ENCODE measurements at places on chromosomes 2 and 18. TPM values are rescaled to one million over a fixed set of nuclear protein-coding genes. Genes with fewer than 3 reads are reported as not detected.

- H3K27me3 ChIP-seq = peaks cover 19% of the 10 kb centered on the region
- H3K4me1 ChIP-seq = no peaks in the 10 kb centered on the region
- no peak for DNase-seq
- no peaks in the 10 kb centered on the region for H3K36me3 ChIP-seq
Measured at GRCh38 chr18:8709248-8710059, 4.1 kb downstream of the MTCL1 start.

DNA sequence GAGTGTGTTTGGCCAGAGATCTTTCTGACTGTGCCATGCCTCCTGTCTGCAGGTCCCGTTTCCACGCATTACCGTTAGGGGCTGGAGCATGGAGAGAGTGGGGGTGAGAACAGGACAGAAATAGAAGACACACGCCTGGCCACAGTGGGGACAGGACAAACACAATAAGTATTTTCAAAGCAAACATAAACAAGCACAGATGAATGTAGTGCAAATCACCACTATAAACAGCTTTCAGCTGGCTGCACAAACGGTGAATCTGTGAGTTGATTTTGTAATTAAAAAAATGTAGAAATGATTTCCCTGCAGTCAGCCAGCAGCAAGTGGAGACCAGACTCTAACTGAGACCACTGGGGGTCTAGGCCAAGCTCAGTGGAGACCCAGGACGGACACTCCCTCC is 6.8 kb downstream of the KCNK3 start:
- no peaks in the 10 kb centered on the region for H3K36me3 ChIP-seq
- H3K4me3 ChIP-seq = no peak overlapping the region
- no peak for DNase-seq
- H3K27ac ChIP-seq = no peak overlapping the region
- peaks cover 34% of the 10 kb centered on the region for H3K4me1 ChIP-seq
- peaks cover 12% of the 10 kb centered on the region for H3K27me3 ChIP-seq

- H3K27me3 ChIP-seq = no peaks in the 10 kb centered on the region
- no peaks in the 10 kb centered on the region for H3K36me3 ChIP-seq
- no peak for DNase-seq
- no peak overlapping the region for H3K4me3 ChIP-seq
- H3K4me1 ChIP-seq = no peaks in the 10 kb centered on the region
- H3K27ac ChIP-seq = no peak overlapping the region
Measured at GRCh38 chr18:63445037-63445436, 22.8 kb upstream of the VPS4B start.

- DNase-seq = no peak
- no peak overlapping the region for H3K4me3 ChIP-seq
- no peaks in the 10 kb centered on the region for H3K4me1 ChIP-seq
- peaks cover 6% of the 10 kb centered on the region for H3K27me3 ChIP-seq
- H3K36me3 ChIP-seq = no peaks in the 10 kb centered on the region
Measured at GRCh38 chr18:62318228-62319180, 6.6 kb upstream of the TNFRSF11A start.

GRCh38 chr2:111678651-111679050 is 205.3 kb downstream of the ANAPC1 start:
- DNase-seq = no peak
- H3K36me3 ChIP-seq = no peaks in the 10 kb centered on the region
- no peaks in the 10 kb centered on the region for H3K27me3 ChIP-seq

DNA sequence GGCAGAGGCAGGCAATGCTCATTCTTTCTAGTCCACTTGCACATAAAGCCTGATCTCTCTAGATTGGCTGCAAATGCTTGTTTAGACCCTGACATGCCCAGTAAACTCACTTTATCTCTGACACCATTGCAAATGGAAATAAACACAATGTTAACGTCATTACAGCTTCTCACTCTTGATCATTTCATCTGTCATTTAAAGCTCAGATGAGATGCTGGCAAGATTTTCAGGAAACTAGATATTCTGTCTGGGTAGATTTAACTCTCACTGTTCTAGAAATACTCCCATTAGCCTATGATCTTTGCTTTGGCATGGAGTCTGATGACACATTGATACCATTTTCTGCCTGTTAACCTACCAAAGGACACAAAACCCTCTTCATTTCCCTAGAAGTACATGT is 320.7 kb upstream of the HNRNPA3 start:
- H3K27me3 ChIP-seq = peaks cover 4% of the 10 kb centered on the region
- no peak overlapping the region for H3K27ac ChIP-seq
- H3K4me1 ChIP-seq = no peaks in the 10 kb centered on the region
- H3K36me3 ChIP-seq = no peaks in the 10 kb centered on the region

- no peak overlapping the region for H3K4me3 ChIP-seq
- no peak overlapping the region for H3K27ac ChIP-seq
- H3K27me3 ChIP-seq = no peaks in the 10 kb centered on the region
- no peaks in the 10 kb centered on the region for H3K36me3 ChIP-seq
- peak; percentile 71 for DNase-seq
Measured at GRCh38 chr18:24176727-24177416, 38.0 kb downstream of the CABYR start.

- H3K4me1 ChIP-seq = no peaks in the 10 kb centered on the region
- no peak for DNase-seq
- no peaks in the 10 kb centered on the region for H3K36me3 ChIP-seq
- H3K4me3 ChIP-seq = no peak overlapping the region
Measured at GRCh38 chr2:154934213-154934612, 235.7 kb downstream of the KCNJ3 start.

DNA sequence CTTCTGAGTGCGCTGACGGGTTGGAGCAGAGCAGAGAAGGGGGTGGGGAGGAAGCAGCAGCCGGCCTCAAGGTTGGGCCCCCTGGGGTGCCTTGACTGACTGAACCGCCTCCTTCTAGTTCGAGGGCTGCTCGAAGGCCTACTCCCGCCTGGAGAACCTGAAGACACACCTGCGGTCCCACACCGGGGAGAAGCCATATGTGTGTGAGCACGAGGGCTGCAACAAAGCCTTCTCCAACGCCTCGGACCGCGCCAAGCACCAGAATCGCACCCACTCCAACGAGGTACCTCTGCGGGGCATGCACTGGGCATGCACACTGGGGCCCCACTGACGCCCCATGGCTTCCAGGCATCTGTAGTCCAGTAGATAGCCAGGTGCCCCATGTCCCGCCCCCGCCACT is 246.9 kb downstream of the GLI2 start:
- DNase-seq = no peak
- H3K4me3 ChIP-seq = no peak overlapping the region
- H3K36me3 ChIP-seq = peaks cover 5% of the 10 kb centered on the region
- H3K27ac ChIP-seq = no peak overlapping the region
- no peaks in the 10 kb centered on the region for H3K4me1 ChIP-seq

DNA sequence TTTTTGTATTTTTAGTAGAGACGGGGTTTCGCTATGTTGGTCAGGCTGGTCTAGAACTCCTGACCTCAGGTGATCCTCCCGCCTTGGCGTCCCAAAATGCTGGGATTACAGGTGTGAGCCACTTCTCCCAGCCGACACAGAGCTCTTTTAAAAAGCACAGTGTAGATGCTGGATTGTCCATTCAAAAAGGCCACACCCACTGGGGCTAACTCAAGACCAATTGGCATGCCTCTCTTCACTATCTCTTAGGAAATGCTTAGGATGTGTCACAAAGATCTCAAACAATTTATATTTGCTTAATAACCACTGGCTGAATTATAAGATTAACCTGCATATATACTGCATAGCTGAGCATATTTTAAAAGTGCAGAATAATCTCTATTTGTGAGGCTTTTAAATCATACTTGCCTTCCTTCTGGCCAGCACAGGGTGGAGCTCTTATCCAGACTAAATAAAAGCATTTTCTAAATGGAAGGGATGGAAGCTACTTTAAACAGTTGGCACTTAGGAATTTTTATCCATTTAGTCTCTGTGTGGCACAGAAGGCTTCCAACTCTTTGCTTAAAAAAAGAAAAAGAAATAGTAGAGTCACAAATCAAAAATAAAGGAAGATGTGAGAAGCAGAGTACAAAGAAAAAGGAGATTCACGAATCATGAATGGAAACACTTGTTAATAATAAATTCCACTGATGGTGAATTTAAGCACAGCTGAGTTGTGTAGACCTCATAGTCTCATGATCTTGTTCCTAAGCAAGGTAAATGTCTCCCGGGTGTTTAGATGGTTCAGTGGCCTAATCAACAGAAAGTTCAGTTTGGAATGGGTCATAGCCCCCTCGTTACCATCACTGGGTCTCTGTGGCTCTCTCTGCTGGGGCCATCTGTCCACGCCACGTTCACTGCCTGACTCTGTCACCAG is 22.4 kb downstream of the CRYGD start:
- H3K27ac ChIP-seq = no peak overlapping the region
- H3K27me3 ChIP-seq = no peaks in the 10 kb centered on the region
- DNase-seq = peak; percentile 48
- H3K4me3 ChIP-seq = no peak overlapping the region
- no peaks in the 10 kb centered on the region for H3K4me1 ChIP-seq

GRCh38 chr2:201275990-201276389 is 15.7 kb downstream of the CASP8 start:
- DNase-seq = no peak
- no peak overlapping the region for H3K4me3 ChIP-seq
- no peaks in the 10 kb centered on the region for H3K36me3 ChIP-seq
- no peak overlapping the region for H3K27ac ChIP-seq
- H3K27me3 ChIP-seq = no peaks in the 10 kb centered on the region

DNA sequence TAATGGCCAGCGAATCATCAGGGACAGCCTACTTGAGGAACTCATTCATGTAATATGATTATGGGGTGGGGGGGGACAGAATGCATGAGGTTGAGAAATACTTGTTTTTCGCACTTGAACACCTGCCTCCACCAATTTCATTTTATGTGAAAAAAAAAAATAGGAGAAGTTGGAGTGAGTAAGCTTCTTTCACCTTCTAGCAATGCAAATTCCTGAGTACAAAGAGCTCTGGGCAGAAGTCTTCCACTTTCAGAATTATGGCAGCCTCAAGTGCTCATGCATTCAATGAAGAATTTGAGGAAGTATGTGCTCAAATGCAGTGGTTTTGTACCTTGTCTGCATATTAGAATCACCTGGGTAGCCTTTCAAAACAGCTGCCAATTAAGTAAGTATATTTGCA is 40.1 kb upstream of the GPD2 start:
- H3K36me3 ChIP-seq = no peaks in the 10 kb centered on the region
- no peaks in the 10 kb centered on the region for H3K27me3 ChIP-seq
- no peak overlapping the region for H3K4me3 ChIP-seq
- no peaks in the 10 kb centered on the region for H3K4me1 ChIP-seq
- no peak for DNase-seq

DNA sequence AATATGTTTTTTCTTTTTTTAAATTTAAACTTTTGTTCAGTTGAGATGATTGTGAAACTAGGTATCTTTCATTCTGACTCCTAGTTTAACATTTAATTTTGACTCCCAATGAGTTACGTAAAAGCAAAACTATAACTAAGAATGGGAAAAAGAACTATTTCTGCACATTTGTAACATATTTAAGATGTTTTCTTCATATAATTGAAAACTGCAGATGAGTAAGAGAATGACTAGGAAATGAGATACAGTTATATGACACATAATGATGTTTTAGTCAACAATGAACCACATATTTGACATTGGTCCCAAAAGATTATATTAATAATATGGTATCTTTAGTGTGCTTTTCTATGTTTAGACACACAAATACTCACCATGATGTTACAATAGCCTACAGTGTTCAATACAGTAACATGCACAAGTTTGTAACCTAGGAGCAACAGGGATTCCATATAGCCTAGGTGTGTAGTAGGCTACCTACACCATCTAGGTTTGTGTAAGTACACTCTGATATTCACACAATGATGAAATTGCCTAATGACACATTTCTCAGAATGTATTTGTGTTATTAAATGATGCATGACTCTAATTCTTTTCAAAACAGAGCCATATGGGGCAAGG is 12.6 kb downstream of the ERMN start:
- H3K36me3 ChIP-seq = no peaks in the 10 kb centered on the region
- H3K4me3 ChIP-seq = no peak overlapping the region
- H3K27ac ChIP-seq = no peak overlapping the region

GRCh38 chr18:42929181-42929580 is 186.3 kb downstream of the RIT2 start:
- no peaks in the 10 kb centered on the region for H3K36me3 ChIP-seq
- no peaks in the 10 kb centered on the region for H3K4me1 ChIP-seq
- no peak for DNase-seq
- no peak overlapping the region for H3K4me3 ChIP-seq

DNA sequence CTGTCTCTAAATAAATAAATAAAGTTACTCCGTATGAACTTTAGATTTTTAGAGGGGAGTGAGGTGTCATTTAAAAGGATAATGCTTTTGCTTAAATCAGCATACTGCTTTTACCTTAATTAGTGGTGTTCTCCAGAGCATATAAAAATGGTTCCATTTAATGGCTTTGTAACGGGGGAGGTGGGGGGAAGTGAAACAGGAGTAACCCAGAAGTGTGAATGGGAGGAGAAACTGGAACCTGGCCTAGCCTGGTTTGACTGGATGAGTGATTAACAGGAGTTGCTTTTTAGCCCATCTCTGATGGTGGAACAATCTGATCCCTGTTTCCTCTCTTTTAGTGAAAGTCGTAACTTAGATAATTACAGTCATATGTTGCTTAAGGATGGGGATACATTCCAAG is 1.6 kb downstream of the CNDP2 start:
- no peak overlapping the region for H3K27ac ChIP-seq
- no peaks in the 10 kb centered on the region for H3K27me3 ChIP-seq
- peaks cover 16% of the 10 kb centered on the region for H3K36me3 ChIP-seq
- no peak for DNase-seq

- H3K4me3 ChIP-seq = no peak overlapping the region
- no peaks in the 10 kb centered on the region for H3K27me3 ChIP-seq
- no peak for DNase-seq
- H3K36me3 ChIP-seq = no peaks in the 10 kb centered on the region
- H3K4me1 ChIP-seq = peaks cover 8% of the 10 kb centered on the region
- no peak overlapping the region for H3K27ac ChIP-seq
Measured at GRCh38 chr2:48548840-48549239, 18.9 kb downstream of the STON1 start.

DNA sequence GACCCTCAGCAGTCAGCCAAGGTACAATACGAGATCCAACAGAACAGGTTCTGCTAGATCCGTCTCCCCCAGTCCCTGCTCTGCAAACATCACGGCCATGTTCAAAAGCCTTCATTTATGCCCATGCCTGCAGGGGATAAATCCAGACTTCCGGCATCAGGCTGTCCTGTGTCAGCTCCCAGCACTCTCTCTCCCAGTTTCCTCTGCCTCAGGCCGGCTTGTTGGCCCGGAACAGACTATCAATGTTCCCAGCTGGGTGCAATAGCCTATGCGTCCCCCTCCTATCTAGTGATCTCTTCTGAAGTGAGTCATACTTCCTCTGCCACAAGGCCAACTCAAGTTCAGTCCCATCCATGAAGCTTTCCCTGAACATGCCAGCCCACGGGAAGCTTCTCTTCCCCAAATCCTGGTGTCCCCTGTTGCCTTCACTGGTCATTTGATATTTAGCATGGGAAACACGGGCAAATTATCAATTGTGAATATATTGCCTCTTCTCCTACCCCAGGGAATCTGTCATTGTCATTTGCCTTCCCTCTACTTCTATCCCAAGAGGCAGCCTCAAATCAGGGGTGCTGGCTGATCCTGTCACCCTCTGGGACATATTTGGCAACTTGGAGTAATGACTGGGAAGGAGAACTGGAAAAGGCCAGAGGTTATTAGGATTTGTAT is 51.1 kb downstream of the CAPN13 start:
- no peak overlapping the region for H3K27ac ChIP-seq
- no peaks in the 10 kb centered on the region for H3K4me1 ChIP-seq
- DNase-seq = no peak
- H3K36me3 ChIP-seq = no peaks in the 10 kb centered on the region

Gene TLX2
- not detected for total RNA-seq

Gene MTHFD2
- 21.2 TPM for total RNA-seq

Gene RELCH
- 26.9 TPM for total RNA-seq

Gene IL1F10
- total RNA-seq = not detected

Gene DSG3
- not detected for total RNA-seq

Gene SLC9A4
- total RNA-seq = not detected

Gene POMC
- total RNA-seq = 3.9 TPM

Gene LYPD6B
- total RNA-seq = 3.9 TPM
